ENCODE measurements at places on chromosomes 11 and 22.

DNA sequence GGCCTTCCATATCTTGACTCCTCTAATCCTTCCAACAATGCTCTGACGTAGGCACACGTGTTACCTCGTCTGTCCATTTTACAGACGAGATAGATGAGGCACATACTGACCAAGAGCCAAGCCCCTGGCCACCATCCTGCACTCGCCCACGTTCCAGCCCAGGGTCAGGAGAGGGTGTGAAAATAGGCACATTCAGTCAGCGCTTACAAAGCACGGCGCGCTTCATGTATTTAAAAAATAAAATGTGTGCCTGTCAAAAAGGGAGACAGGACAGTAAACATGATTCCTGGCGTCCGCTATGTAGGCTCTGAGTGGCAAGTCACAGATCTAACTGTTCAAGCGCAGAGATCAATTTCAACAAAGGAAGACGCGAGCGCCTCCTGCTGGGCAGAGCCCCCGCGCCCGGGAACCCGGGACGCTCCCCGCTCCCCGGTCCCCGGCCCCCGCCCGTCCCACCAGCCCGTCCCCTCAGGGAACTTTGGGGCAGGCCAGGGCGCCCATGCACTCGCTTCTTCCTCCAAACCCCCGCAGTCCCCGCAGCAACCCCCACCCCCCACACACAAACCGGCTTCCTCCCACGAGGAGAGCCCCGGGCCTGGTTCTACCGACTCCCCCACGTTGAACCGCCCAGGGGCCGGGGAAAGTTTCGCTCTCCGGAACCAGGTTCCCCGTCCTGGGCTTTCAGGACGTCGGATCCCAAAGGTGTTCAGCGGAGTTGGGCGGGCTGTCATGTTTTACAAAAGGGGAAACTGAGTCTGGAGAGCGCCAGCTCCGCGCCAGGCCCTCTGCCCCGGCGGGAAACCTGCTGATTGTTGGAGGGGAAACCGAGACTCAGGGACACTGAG, 10.4 kb upstream of the C1QTNF6 start:
- DNase-seq, result peak; percentile 87

GRCh38 chr22:25497716-25498115, 66.8 kb upstream of the GRK3 start:
- DNase-seq, result no peak

DNA sequence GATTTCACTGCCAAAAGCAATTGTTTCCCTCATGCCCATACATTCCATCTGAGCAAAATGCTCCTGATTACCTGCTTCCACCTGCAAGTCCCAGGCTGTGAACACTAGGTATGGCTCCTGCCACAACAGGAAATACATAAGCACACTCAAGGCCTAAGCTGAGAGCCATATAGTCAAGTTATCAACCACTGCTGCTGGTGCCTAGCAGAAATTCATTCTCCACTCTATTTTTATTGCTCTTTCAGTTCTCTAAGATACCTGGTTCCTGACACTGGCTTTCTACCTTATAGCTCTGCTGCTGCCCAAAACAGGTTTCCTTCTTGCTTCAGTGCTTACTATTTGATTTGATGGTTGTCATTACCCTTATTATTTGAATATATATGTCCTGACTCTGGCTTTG, 31.6 kb downstream of the SLC36A4 start:
- DNase-seq, result no peak

DNA sequence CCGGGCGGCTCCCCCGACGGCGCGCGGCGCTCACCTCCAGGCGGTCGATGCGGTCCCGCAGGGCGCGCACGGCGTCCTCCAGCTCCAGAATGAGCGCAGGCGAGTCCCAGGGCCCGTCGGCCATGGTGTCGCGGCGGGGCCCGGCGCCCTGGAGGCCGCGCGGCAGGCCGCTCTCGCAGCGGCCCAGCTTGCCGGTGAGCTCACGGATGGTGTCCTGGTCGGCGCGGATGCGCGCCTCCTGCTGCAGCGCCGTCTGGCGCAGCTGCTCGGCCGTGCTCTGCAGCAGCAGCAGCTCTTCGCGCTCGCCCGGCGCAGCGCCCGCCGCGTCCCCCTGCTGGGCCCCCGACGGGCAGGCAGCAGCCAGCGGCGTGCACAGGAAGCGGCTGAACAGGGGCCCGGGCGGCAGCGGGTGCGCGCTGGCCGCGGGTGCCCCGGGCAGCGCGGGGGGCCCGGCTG, 599 bp downstream of the NPTXR start:
- DNase-seq, result peak; percentile 33

- DNase-seq, result no peak
Measured at GRCh38 chr11:78429209-78429608, 11.6 kb upstream of the GAB2 start.

DNA sequence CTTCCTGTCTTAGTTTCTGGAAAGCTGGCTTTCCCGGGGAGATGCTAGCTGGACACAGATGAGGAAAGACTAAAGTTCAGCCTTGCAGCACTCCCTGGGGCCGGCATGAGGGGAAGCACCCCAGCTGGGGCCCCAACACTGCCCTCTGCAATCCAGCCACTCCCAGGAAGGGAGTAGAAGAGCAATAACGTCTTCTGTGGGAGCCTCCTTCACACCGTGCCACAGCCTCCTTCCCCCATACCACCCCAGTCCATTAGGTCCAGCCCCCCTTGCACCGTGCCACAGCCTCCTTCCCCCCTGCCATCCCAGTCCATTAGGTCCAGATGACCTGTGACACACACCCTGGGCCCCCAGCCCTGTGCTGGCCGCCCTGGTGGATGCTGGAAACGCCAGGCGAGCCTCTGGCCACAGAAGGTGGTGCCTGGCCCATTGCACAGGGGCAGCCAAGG, 44.1 kb upstream of the PRDM11 start:
- DNase-seq, result no peak

DNA sequence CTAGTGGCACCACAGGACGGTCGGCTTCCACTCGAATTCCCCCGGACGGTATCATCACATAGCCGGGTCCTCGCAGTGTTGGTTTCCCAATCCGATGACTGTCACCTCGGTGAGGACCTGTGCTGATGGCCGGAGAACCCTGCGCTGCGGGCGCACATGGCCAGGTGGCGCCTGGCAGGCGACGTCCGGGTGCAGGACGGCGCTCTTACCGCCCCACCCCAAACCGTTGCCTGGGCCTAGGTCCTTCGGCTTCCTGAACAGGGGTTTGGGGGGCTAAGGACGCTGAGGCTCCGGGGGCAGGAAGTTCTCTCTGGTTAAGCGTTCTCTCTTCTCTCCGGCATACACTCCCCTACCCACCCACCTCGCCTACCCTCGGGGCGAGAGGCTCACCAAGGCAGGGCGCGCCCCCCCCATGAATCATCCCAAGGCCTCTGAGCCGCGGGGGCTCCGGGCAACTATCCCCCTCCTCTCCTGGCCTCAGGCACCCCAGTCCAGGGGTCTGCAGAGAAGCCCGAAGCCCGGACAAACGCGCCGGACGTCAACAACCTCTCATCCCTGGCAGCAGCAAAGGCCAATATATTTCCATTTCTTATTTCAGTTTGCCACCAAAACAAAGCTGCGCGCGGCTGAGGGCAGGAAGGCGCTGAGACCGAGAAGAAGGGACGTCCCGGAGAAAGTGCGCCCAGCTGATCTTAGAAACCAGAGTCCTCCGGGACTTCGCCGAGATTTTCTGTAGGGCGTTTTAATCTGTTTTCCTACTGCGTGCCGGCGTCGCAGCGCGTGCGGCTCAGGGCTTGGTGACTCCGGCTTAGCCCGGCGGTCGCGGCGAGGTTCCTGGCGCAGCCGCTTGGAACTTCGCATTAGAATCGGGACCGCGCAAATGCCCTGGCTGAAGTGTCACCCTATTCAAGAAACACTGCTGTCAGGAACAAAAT, 5.6 kb downstream of the ALX4 start:
- no peak for DNase-seq

DNA sequence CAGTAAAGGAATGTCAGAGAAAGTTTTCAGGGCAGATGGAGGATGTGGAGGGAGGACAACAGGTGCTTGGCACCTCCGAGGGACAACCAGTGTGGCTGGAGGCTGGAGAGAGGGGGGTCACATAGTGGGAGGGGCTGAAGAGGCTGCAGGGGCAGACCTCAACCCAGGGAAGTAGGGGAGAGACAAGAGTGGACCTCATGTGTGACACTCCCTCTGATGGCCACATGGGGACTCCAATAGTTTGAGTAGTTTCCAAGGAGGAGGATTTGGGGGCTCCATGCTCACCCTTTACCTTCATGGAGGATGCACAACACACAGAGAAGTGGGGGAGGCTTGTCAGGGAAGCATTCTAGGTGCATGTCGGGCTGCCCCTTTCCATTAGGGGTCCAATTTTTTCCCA, 35.1 kb upstream of the ASPHD2 start:
- no peak for DNase-seq

DNA sequence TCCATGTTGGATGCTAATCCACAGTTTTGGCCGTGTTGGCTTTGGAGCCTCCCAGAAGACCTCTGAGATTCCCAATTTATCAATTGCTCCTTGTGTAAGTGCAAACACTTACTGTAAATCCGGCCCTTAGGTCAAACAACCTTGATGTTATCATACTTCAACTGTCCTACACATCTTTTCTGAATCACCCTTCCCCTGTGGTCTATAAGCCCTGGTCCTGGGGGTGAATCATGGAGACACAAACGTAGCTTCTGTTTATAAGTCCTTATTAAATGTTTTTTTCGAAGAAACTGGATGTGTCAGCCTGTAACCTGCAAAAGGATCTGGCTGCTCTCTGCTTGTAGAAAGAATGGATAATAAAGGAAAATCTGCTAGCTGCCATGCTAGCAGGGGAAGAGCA, 1.7 kb upstream of the IL10RA start:
- DNase-seq, result no peak
